Left cardiac atrium (tissue), 4 donors: ENCODE measurements at places on chromosomes 2 and 18. TPM values are rescaled to one million over a fixed set of nuclear protein-coding genes. Genes with fewer than 3 reads are reported as not detected.

PRPF40A gene
- total RNA-seq: 36.7 TPM

ITM2C gene
- total RNA-seq: 42.7 TPM

ALPG gene
- total RNA-seq: not detected

STPG4 gene
- total RNA-seq: not detected

TMEM182 gene
- 126 TPM for total RNA-seq

DNA sequence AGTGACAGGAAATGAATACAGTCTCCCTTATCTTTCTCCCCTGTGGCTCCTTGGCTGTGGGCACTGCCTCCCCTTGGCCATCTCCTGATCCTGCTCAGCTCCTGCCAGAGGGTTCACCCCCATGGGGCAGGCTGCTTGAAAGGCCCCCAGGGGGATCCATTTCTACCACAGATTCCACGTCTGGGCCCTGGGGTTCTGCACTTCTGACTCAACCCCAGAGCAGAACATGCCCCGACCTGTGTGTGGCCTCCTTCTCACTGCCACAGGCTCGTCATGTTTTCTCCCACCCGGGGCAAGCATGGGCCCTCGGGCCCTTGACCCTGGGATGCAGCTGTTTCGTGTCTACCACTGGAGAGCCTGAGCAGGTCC, 122.2 kb downstream of the ACKR3 start:
- no peak for DNase-seq

DNA sequence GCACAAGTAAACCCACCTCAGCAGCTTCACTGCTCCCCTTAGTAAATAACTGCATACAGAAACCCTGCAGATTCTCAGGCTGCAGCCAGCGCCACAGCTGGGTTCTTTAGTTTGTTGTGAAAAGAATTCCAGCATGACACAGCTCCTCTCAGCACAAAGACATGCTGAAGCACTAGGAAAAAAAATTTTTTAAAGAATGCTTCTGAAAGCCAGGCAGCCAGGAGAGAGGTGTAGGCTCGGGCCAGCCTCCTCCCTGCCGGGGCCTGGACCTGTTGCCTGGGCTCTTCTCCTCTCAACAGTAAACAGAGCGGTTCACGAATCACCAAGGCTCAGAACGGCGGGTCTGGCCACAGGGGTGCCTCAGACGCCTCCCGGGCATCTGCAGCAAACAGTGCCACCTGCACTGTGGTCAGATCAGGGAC, 95.7 kb upstream of the POU3F3 start:
- DNase-seq: no peak

DNA sequence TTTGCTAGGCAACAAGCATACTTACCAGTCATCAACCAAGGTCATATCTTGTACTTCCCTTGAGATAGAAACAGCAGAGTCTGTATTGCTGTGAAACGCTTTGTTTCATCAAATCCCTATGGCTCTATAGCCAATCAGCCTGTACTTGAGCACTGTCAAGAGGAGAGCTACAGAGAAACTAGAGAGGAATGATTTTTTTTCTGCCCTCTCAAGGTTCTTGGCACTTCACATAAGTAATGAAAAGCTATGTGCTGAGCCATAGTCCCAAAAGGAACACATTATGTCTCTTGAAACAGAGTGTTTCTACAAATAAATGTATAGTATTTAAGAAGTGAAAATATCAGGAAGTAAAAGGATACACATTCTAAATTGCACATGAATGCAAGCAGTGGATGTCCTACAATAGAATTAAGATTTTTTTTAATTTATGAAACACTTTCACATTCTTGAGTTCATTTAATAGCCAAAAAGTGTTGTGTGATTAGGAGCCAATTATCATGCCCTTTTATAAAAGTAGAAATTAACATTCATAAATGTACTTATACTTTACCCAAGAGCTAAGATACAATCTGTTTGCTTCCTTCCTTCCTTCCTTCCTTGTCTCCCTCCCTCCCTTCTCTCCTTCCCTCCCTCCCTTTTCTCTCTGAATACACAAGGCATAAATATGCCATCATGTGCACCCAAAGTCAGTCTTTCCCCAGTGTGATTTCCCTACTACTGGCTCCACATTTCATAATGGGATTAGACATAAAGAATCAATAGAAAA, 131.8 kb downstream of the CSRNP3 start:
- DNase-seq: no peak

- DNase-seq: peak; percentile 77
Measured at GRCh38 chr2:26846334-26847306, 1.3 kb upstream of the DPYSL5 start.

DNA sequence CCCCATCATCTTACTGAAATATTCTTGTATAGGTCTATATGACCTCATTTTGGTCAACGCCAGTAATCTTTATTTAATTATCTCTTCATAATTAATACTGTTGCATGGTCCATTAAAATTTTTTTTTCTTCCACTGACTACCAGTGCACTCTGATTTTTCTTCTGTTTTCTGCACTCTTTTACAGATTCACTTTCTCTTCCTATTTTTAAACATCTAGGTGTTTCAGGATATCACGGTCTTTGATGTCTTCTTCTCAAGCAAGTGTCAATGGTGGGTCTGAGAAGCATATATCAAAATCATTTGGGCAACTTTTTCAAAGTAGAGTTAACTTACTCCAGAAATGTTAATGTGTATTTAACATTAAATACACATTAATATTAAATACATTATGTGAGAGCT, 51.4 kb downstream of the CCDC141 start:
- no peak for DNase-seq

GRCh38 chr2:68246396-68246795, 5.9 kb downstream of the PPP3R1 start:
- no peak for DNase-seq

- no peak for DNase-seq
Measured at GRCh38 chr2:74741629-74742028, 87.6 kb downstream of the SEMA4F start.

DNA sequence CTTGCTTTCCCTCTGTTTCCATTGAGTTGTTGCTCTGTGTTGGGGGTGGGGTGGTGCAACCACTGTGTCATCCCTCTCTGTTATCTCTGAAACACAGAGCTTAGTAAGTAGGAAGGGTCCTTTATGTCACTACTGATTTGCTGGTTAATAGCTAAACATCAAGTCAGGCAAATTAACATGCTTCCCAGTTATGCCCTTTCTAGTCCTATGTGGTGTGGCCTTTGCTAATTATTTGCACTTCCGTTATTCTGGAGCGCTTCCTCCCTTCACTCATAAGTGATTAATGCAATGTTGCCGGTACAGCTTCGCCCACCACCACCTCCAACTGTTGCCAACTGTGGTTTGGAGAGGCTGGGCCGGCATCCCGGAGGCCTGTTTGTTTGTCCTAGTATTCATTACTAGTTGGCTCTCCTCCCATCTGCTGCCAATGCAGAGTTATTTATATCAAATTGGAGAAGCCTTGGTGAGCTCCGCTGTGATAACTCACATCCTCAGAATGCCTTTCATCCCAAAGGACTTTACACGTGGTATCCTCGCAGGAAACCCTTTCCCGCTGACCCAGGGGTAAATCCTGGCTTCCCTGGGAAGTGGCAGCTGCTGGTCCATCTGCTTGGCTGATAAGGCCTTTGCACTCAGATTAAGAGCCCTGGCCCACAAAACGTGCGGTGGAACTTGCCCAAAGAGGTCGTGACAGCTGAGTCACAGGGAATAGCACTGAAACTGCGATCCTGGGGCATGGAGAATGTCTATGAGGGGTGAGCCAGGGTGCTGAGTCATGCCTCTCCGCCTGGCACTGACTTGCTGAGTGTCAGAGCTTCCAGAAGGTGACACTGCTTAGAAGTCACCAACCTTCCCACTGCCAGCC, 72.0 kb upstream of the ZCCHC2 start:
- DNase-seq: peak; percentile 83

GRCh38 chr2:64860276-64860885, 128.8 kb upstream of the SLC1A4 start:
- no peak for DNase-seq

DNA sequence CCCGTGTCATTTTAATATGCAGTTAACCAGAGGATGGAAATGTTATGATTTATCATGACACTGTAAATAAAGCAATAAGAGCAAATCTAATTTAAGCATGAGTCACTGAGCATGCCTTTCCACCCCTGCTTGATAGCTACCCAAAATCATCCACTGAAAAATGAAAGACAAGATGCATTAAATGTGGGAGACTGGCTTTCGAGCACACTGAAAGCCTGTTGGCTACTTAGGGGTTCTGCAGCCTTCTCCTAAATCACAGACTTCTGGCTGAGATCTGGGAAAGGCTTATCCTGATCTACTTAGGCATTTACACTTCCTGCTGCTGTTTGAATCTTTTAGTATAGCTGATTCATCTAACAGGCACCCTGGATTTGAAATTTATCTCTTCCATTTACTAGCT, 778.3 kb upstream of the CDH7 start:
- DNase-seq: no peak

DNA sequence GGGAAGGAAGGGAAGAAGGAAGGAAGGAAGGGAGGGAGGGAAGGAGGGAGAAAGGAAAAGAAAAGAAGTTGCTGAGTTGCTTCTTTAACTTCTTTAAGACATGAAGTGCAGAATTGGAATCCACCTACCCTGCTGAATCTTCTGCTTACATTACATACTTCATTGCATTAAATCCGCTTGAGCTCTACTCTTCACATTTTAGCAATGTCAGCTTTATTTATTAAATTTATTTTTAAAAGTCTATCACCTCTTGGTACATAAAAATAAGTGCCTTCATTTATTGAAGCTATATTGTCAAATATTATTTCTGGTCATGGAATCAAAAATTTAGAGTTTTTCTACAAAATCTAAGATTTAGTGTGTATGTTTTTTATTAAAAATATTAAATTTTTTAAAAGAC, 284.6 kb downstream of the CCDC102B start:
- no peak for DNase-seq

DNA sequence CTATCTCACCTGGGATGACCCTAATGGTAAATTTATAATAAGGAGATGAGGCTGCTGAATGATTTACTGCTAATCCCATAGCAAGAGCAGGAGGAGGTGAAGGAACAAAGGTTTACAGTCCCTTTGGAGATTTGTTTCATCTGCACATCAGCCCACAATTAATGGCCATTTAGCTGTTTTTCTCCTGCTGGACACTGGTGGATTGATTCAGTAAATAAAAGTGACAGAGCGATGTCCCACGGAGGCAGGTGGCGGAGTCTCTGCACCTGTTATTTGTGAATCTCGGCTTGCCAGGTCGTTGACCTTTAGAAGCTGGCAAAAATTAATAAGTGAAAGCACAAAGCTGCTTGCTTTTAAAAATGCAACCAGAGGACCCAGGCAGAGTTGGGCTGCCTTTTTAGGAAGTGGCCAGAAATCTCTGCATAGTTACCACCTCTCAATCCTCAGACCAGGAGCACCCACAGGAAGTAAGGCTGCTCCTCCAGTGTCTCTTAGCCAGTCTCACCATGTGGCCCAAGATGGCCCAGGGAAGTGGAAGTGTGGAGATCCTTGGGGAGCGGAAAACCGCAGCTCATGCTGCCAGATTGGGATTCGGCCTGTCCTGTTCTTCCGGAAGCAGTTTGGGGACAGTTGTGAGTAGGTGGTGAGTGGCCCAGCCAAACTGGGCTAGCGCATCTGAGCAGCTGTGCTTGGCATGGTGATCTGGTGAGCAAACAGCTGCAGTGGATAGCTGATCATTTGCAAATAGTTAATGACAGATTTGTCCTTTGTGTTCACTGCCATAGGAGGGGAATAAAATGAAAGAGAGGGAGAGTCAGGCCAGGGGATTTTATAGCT, 1005.7 kb upstream of the PIK3C3 start:
- DNase-seq: no peak

DNA sequence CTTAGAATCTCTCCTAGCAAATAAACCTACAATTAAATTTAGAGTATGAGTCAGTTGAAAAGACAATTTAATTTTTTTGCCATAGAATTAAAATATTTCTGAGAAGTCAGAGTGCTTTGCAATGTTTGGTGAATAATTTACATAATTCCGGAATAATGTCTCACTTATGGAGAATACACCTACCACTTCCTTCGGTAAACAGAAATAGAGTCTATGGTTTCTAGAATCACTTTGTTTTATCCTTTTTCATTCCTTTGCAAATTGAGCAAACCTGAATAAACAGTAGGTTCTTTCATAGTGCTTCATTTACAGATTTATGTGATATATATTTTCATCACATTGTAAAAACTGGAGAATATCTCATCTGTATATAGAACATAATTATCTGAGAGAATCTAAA, 211.7 kb downstream of the PMAIP1 start:
- no peak for DNase-seq

DNA sequence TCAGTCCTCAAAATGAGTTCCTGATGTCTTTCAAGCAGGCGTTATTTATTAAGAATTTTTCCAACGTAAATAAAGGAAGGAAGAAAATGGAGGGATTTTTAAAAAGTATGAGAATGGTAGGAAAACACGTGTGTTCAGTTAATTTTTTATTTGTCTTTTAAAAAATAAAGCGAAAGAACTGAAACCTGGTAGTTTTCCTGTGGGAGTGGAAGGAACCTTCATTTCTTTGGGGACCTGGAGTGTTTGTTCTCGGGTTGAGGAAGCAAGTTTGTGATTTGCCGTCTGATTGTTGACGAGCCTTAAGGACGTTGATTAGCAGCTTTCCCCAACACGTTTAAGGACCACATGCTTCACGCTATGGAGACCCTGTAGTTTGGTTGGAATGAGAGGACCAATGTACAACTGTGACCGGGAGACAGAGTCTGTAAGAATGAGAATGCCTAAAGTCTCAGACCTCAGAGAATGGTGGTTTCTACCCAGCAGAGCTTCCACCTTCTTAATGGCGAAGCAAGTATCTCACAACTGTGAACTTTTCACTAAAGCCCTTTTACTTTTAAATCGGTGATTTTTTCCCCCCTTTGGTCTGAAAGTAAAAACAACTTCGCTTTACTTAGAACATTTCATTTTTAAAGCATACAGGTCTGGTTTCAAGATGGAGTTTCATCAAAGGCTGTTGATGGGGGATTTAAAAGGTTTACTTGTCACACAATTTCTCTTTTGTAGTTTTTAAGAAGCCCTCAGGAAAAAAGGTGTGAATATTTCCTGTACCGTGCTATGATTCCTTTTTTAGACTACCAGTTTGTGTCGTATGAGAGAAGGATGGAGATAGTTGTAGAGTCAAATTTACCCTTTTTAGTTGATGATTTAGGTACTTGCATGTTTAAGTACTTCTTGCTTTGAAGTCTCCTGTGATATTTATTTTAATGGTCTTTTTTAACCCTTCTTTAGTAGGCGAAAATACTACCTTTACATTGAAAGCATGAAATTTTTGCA, 1.4 kb downstream of the TTC39C start:
- no peak for DNase-seq

GRCh38 chr2:58435246-58435645, 194.1 kb upstream of the FANCL start:
- no peak for DNase-seq

GRCh38 chr2:24820598-24821432, 27.6 kb downstream of the CENPO start:
- no peak for DNase-seq

GRCh38 chr18:46156124-46156745, 52.0 kb downstream of the HAUS1 start:
- DNase-seq: no peak
